ENCODE measurements at places on chromosomes 3 and 15.

DNA sequence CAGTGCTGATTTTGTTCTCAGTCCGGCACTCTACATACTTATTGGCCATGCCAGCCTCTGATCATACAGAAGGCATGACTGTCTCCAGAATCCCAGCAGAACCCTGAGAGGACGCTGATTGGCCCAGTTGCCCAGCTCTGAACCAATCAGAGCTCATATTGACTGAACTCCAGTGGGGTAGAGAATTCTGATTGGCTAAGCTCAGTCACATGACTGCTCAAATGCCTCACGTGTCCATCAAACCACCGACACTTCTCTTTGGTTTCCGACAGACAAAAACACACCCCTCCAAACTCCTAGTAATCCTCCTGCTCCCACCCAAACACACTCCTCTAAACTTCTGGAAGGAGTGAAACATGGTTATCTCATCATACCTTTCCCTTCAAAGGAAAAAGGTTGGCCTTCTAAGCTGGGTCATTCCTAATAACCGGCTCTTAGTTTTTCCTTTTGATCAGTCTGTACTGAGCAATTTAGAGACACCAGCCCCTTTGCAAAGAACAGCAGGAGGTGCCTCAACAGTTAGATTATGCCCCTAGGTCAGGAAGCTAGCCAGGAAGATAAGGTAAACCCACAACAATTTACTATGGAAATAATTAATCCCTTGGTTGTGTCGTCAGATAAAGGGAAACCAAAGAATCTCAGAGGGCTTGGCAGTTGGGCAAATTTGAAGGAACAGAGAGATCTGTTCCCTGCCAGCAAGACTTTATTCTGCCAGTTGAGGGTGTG, 187.8 kb downstream of the TLE3 start:
- DNase-seq: no peak

DNA sequence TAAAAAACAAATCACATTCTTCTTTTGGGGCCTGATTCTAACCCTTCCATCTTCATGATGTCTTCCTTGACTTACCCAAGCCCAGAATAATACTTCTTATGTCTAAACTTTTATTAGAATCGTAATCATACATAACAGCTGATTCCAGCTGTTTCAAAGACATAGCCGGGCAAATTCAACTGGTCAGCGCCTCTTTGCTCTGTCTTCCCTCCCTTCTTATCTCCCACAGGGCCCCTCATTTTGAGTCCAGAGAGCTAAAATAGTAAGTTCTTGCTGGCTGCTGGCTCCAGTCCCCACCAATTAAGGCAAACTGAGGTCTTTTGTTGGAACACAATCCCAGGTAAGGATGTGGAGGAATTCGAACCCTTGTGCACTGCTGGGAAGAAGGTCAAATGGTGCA, 108.6 kb downstream of the ADCY5 start:
- no peak for DNase-seq

DNA sequence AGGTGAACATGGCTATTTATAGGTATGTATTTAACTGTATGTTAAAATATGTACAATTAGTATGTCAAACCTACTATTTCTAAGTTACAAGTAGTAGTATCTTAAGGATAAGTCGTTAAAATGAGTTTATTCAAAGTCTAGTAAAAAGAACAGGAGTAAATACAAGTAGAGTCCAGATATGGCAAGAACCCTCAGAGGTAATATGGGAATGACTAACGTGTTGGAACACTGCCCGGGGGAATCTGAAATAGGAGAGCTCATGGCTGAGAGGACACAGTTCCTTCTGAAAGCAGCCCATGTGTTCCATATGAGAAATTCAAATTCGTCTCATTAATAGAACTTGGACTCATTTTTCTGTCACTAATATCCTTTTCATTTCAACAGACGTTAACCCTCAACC, 158.8 kb downstream of the CLSTN2 start:
- no peak for DNase-seq

DNA sequence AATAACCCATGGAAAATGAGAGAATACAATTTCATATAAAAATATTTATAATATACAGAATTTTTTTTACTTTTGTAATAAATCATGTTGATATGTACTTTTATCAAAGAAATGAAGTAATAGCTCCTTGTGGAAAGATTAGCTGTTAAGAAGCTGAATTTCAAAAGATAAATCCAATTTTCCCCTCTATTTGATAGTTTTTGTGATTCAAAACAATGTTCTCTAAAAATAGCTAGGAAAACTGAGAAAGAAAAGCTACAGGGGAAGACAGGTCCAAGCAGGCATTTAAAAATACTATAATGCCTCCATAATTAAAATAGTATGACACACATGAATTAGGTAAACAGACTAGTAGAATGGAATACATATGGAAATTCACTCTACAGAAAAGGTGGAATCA, 44.9 kb downstream of the SCAPER start:
- DNase-seq: no peak

GRCh38 chr3:140013220-140013619, 78.2 kb downstream of the CLSTN2 start:
- DNase-seq: no peak

DNA sequence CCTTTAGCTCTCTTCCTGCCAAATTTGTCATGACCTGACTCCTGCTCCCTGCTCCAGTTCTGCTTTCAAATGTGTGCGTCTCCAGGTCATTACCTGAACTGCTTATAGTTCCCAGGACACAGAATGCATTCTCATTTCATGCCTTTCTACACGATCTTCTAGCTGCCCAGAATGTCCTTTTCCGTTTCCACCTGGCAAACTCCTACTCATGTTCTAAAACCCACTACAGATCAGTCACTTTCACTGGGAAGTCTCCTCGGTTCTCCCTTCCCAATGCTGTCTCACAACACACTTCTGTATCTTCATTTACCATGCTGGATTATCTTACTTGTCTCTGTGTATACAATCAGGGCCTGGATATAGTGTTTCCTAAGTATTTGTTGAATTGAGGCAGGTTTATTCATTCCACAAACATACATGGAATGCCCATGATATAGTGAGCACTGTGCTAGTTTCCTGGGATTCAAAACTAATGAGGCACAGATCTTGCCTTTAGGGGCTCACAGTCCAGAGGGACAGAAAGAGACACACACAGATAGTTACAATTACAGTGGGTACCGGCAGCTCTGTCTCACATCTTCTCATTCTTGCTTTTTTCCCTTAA, 1.6 kb upstream of the NOX5 start:
- DNase-seq: no peak

DNA sequence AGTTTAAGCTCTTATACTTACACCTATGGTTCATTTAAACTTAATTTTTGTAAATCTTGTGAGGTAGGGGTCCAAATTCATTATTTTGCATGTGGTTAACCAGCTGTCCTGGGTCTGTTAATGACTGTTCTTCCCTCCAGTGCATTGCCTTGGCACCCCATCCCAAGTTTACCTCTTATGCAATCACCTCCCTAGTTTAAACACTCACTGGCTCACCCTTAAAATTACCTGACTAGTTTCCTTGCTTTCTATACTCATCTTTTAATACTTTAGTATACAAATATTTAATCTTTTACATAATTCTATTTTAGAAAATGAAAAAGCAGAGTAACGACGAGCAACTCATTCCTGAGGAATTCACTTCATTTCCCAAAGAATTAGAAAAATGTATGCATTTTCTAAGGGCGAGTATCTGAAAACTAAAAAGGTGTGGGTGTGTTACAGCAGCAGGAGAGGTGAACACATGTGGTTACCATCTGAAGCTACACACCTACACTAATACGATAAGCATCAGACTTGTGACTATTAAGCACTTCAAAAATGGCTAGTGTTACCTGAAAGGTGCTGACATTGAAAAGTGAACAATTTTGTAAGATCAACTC, 33.7 kb downstream of the TJP1 start:
- no peak for DNase-seq

DNA sequence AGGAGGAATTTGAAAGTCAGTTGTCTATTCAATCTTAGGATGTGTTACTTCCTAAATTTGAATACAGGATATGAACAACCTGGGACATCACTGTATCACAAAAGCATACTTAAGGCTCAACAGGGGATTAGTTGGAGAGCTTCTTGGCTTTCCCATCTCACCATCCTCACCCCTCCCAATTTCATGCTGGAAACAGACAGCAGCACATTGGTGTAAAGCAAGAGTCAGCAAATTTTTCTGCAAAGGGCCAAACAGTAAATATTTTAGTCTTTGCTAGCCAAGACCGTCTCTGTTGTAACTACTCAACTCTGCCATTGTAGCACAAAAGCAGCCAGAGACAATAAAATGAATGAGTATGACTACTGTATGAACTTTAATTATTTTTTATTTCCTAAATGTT, 94.9 kb downstream of the ERC2 start:
- DNase-seq: no peak

DNA sequence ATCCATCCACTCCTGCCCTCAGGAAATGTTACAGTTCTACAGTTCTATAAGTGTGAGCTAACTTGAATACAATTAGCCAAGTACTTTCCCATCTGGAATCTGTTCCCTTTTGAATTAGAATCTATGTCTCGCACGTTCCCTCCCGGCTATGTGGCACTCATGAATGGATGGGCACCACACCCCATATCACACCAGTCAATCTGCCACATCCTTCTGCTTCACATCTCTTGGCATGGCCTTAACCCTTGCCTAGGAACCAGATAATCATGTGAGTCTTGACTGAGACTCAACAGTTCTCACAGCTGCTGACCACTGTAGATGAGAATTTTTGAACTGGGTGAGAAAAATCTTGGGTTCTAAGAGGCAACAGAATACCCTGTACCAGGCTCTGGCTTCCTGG, 180.2 kb downstream of the TNIK start:
- DNase-seq: no peak

GRCh38 chr3:8755564-8756237, 13.7 kb downstream of the OXTR start:
- no peak for DNase-seq

- no peak for DNase-seq
These were observed 7.4 kb downstream of the GLB1 start for GRCh38 chr3:33089515-33089914.

GRCh38 chr15:80832686-80833085, 53.5 kb downstream of the CEMIP start:
- no peak for DNase-seq

DNA sequence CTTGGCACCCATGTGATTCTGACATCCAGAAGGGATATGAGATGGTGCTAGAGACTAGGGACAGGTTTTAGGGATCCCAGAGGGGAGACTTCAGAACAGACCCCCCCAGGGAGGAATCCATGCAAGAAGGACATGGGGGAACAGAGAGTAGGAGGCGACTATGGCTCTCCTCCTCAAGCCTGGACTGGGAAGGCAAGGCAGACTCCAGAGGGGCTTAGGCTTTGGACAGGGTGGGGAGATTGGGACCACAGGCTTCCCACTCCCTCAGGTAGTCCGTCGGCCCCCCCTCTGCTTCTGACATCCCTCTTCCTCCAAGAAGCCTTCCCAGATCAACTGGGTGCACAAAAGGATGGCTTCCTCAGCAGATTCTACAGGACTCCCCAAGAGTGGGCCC, 3.0 kb upstream of the VIPR1 start:
- DNase-seq: no peak

DNA sequence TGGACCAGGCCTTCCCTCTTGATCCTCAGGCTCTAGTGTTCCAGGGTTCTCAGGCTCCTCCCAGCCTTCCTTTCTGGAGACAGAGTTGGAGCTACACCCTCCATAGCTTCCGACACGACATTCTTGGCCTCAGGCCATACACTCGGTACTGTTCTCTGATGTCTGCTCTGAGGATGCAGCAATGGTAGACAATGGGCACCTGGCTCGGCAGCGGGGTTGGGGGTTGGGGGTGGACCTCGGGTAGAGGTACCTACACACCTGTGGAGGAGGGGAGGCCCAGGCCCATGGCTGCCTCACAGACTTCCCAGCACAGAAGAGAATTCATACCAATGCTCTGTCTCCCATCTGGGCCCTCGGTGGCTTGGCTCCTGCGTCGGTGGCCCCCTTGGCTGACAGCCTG, 21.4 kb downstream of the CCDC13 start:
- no peak for DNase-seq

DNA sequence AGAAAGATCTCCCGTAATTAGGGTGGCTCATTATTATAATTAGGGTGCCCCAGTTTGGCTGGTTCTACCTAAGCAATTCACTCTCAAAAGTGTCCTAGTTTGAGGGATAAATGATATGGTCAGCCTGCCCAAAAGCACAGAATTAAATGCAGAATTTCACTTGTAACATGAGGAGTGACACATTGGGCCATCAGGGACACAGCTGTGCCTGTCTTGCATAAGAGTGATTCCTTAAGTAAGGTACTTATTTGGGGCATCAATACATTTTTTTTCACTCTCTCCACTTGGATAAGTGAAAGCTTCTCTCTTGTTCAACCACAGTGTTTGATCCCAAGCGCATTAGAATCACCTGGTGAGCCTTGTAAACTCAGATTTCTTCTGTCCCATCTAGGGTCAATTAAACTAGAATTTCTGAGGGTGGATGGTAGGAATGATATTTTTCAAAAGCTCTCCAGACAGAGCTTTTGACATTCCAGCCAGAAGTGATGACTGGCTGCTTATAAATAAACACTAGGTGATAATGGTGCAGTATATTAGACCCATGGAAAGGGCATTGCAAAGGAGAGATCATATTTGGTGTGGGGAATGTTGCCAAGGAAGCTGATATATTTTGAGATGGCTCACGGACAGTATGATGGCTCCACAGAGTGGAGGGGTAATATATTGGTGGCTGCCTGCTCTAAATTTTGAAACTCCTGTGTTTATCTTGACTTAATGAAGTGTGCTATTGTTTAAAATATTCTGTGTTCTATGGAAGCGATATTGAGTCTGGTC, 458.1 kb upstream of the RASGRP1 start:
- DNase-seq: no peak

- DNase-seq: no peak
These were observed 47.1 kb upstream of the CADPS start for GRCh38 chr3:62922326-62922725.

DNA sequence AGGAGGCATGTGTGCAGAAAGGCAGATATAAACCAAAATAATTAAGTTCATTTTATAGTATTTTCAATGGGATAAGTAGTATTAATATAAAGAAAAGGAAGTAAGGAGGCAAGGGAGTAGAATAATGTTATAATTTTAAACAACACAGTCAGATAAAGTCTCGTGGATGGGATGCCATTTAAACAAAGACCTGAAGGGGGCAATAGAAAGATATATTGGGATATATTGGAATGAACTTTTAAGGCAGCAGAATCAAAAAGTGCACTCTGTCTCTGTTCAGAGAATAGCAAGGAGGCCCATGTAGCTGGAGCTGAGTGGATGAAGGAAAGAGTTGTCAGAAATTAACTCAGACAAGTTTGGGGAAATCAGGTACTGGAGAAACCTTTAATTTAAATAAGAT, 158.7 kb downstream of the CGGBP1 start:
- DNase-seq: no peak

GRCh38 chr3:149512073-149512782, 37.7 kb downstream of the TM4SF4 start:
- DNase-seq: no peak

- no peak for DNase-seq
These were observed 254.4 kb upstream of the TLE3 start for GRCh38 chr15:70351941-70352774.

Measured in stimulated activated CD8-positive, alpha-beta memory T cell treated with anti-CD3 and anti-CD28 coated beads, Interleukin-7, amount 100 ng/mL, for 1 hour (primary cell).